Activated CD8-positive, alpha-beta T cell treated with anti-CD3 and anti-CD28 coated beads, Interleukin-2, amount 10 ng/mL, durations not matched to agents 7 days and 5 days (primary cell): ENCODE measurements at places on chromosomes 6 and 20. TPM values are rescaled to one million over a fixed set of nuclear protein-coding genes. Genes with fewer than 3 reads are reported as not detected.
A peak's percentile ranks its signal among the peaks of the same experiment; 100 is the strongest.

DNA sequence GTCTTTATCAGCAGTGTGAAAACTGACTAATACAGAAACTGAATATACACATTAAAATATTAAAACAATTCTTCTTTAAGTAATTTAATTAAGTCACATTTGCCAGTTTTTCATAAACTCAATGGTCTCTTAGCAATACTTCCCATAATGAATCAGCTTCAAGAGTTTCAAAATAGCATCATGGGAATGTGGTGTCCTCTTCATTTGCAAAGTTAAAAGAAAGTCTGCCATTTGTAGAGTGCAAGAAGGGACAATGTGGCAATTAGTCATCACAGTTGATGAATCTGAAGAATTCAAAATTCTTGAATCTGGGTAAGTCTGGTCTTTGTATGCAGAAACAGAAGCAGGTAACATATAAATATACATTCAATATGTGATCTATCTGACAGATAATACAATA is 38.7 kb downstream of the SYNE1 start:
- H3K4me1 ChIP-seq, result no peaks in the 10 kb centered on the region
- no peak for DNase-seq
- H3K4me3 ChIP-seq, result no peak overlapping the region

The GPR6 gene
- total RNA-seq, result not detected

DNA sequence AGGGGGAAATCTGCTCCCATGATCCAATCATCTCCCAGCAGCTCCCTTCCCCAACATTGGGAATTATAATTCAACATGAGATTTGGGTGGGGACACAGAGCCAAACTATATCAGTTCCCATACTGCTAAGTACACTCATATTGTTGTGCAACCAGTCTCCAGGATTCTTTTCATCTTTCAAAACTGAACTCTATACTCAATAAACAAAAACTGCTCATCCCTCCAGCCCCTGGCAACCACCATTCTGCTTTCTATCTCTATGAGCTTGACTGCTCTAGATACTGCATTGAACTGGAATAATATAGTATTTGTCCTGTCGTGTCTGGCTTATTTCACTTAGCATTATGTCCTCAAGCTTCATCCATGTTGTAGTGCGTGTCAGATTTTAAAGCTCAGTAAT is 42.9 kb downstream of the STX11 start:
- peaks cover 2% of the 10 kb centered on the region for H3K36me3 ChIP-seq
- no peaks in the 10 kb centered on the region for H3K27me3 ChIP-seq
- no peak for DNase-seq

The CCN6 gene
- not detected for total RNA-seq

- H3K4me1 ChIP-seq, result peaks cover 59% of the 10 kb centered on the region
- peak; percentile 67 for DNase-seq
- H3K36me3 ChIP-seq, result peaks cover 13% of the 10 kb centered on the region
- peak overlapping the region; percentile 43 for H3K4me3 ChIP-seq
- no peaks in the 10 kb centered on the region for H3K27me3 ChIP-seq
- H3K27ac ChIP-seq, result peak overlapping the region; percentile 58
These were observed 60.1 kb upstream of the LRRC1 start for GRCh38 chr6:53734473-53735299.

- no peak overlapping the region for H3K27ac ChIP-seq
- H3K27me3 ChIP-seq, result peaks cover 8% of the 10 kb centered on the region
- no peak for DNase-seq
- H3K36me3 ChIP-seq, result no peaks in the 10 kb centered on the region
- H3K4me1 ChIP-seq, result no peaks in the 10 kb centered on the region
These were observed 82.1 kb downstream of the ADAT2 start for GRCh38 chr6:143368426-143368825.

DNA sequence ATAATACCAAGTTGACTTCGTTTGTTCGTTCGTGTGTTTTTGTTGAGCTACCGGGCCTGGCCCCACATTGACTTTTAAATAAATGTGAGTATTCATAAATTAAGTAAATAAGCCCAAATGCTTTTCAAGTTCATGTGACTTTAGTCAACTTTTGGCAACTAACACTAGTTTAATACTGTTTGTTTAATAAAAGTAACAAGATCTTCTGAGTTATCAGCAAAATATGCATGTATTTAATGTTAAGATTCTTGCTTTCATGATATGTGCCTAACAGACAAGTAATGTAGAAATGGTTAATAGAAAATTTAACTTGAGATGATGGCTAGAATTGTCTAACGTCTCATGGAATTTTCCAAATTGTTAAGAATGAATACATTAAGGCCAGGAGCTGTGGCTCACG is 38.7 kb upstream of the ECI2 start:
- H3K36me3 ChIP-seq, result no peaks in the 10 kb centered on the region
- no peak overlapping the region for H3K4me3 ChIP-seq
- peaks cover 7% of the 10 kb centered on the region for H3K27me3 ChIP-seq
- H3K4me1 ChIP-seq, result no peaks in the 10 kb centered on the region

The NKAPL gene
- total RNA-seq, result not detected

GRCh38 chr6:109714611-109715010 is 23.5 kb downstream of the FIG4 start:
- no peak for DNase-seq
- no peaks in the 10 kb centered on the region for H3K4me1 ChIP-seq
- no peak overlapping the region for H3K4me3 ChIP-seq
- H3K27ac ChIP-seq, result no peak overlapping the region
- no peaks in the 10 kb centered on the region for H3K27me3 ChIP-seq

GRCh38 chr6:159769470-159769869 is 7.6 kb downstream of the ACAT2 start:
- H3K36me3 ChIP-seq, result peaks cover 69% of the 10 kb centered on the region
- no peak overlapping the region for H3K4me3 ChIP-seq
- no peaks in the 10 kb centered on the region for H3K27me3 ChIP-seq
- no peak for DNase-seq
- H3K4me1 ChIP-seq, result peaks cover 15% of the 10 kb centered on the region

DNA sequence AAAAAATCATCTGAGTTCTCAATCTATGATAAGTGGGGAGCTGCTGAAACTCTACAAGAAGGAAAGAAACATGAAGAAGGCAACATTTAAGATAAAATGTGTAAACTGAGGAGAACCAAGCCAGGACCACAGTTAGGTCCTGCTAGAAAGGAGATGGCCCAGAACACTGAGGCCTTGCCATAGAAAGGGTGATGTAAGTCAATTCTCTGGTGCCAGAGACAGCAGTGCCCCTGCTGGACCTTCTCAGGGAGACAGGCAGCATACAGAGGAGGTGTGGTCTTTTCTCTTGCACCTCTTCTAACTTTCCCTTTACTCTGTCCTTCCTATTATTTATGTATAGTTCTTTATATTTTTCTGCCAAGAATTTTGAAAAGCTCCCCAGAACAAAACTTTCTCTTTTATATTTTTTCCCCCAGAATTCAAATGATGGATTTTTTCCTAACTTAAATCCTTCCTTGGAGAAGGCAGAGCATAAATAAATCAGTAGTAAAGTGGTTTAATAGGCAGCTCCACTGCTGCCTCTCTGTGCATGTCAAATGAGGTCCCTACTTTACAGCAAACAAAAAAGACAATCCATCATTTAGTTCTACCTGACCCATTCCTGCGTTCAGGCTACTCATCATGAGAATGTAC is 9.0 kb downstream of the UQCC2 start:
- no peaks in the 10 kb centered on the region for H3K27me3 ChIP-seq
- H3K36me3 ChIP-seq, result peaks cover 43% of the 10 kb centered on the region
- H3K27ac ChIP-seq, result peak overlapping the region; percentile 59
- peak; percentile 48 for DNase-seq
- H3K4me1 ChIP-seq, result peaks cover 35% of the 10 kb centered on the region
- H3K4me3 ChIP-seq, result no peak overlapping the region

GRCh38 chr6:150894935-150895552 is 29.5 kb downstream of the MTHFD1L start:
- H3K27ac ChIP-seq, result peak overlapping the region; percentile 43
- no peaks in the 10 kb centered on the region for H3K27me3 ChIP-seq
- peaks cover 33% of the 10 kb centered on the region for H3K4me1 ChIP-seq
- H3K36me3 ChIP-seq, result peaks cover 40% of the 10 kb centered on the region

The PPIL4 gene
- 17.4 TPM for total RNA-seq

- H3K4me3 ChIP-seq, result no peak overlapping the region
- H3K36me3 ChIP-seq, result no peaks in the 10 kb centered on the region
- no peak overlapping the region for H3K27ac ChIP-seq
- H3K27me3 ChIP-seq, result peaks cover 81% of the 10 kb centered on the region
These were observed 45.5 kb upstream of the HLA-E start for GRCh38 chr6:30443657-30444450.

DNA sequence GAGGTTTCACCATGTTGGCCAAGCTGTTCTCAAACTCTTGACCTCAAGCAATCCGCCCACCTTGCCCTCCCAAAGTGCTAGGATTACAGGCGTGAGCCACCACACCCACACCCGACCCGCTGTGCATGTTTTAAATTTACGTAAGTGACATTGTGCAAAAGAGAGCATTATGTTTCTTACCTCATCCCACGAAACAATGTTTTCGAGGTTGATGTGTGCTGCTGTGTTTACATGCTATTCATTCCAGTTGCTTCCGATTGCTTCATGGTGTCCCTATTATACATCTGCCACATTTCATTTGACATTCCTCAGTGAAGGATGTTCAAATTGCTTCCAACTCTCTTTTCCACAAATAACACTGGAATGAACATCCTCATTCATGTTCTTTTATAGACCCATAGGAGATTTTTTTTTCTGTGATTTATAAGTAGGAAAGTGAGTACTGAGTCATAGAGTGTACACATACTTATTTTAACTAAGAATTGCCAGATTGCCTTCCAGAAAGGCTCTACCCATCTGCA is 403.9 kb upstream of the JARID2 start:
- H3K36me3 ChIP-seq, result no peaks in the 10 kb centered on the region
- no peak for DNase-seq
- H3K27me3 ChIP-seq, result peaks cover 16% of the 10 kb centered on the region
- no peak overlapping the region for H3K27ac ChIP-seq

GRCh38 chr20:8036771-8037170 is 17.2 kb upstream of the TMX4 start:
- H3K27ac ChIP-seq, result no peak overlapping the region
- H3K4me1 ChIP-seq, result peaks cover 3% of the 10 kb centered on the region
- H3K27me3 ChIP-seq, result peaks cover 15% of the 10 kb centered on the region

The TMEM244 gene
- not detected for total RNA-seq

DNA sequence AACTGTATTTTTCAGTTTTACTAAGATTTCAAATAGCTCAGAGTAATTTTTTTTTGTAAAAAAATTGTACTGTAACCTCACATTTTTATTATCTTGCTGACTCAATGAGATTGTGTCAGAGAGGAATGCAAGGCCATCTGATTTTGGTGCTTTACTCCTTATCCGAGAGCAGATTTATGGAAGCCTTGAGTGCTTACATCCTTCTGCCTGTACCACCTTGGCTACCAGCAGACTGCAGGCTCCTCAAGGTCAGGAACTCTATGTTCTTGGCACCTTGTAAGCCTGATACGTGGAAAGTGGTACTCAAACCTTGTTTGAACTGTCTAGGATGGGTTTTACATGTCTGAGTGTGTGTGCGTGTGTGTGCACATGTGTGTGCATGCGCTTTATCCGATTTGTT is 80.1 kb upstream of the MLIP start:
- peaks cover 7% of the 10 kb centered on the region for H3K27me3 ChIP-seq
- no peaks in the 10 kb centered on the region for H3K4me1 ChIP-seq
- H3K4me3 ChIP-seq, result no peak overlapping the region
- DNase-seq, result no peak
- no peak overlapping the region for H3K27ac ChIP-seq

- no peak overlapping the region for H3K27ac ChIP-seq
- no peak overlapping the region for H3K4me3 ChIP-seq
- DNase-seq, result no peak
- H3K4me1 ChIP-seq, result peaks cover 6% of the 10 kb centered on the region
- H3K36me3 ChIP-seq, result no peaks in the 10 kb centered on the region
These were observed 11.4 kb upstream of the GDAP1L1 start for GRCh38 chr20:44235702-44236101.

The GGTLC1 gene
- total RNA-seq, result not detected

- H3K4me1 ChIP-seq, result no peaks in the 10 kb centered on the region
- H3K4me3 ChIP-seq, result no peak overlapping the region
- no peak for DNase-seq
- H3K27ac ChIP-seq, result no peak overlapping the region
These were observed 315.7 kb upstream of the MOCS1 start for GRCh38 chr6:40249935-40250334.
